ENCODE measurements at places on chromosomes 16 and 17.

- DNase-seq, result peak; percentile 66
Measured at GRCh38 chr16:55569025-55569424, 2.5 kb downstream of the CAPNS2 start.

GRCh38 chr17:36144014-36144413 is 32.4 kb downstream of the TBC1D3B start:
- peak; percentile 92 for DNase-seq

GRCh38 chr16:66375451-66375850 is 9.0 kb downstream of the CDH5 start:
- DNase-seq, result no peak

GRCh38 chr17:80970044-80970761 is 21.4 kb upstream of the CHMP6 start:
- DNase-seq, result peak; percentile 47

GRCh38 chr17:60393840-60394723 is 2.1 kb upstream of the USP32 start:
- DNase-seq, result peak; percentile 55

GRCh38 chr17:39972271-39972670 is 8.3 kb upstream of the PSMD3 start:
- peak; percentile 81 for DNase-seq

- DNase-seq, result no peak
Measured at GRCh38 chr17:12074346-12074745, 53.7 kb downstream of the MAP2K4 start.

GRCh38 chr16:48451323-48451722 is 66.1 kb upstream of the SIAH1 start:
- no peak for DNase-seq

GRCh38 chr16:56192986-56193945 is 2.0 kb downstream of the GNAO1 start:
- no peak for DNase-seq

DNA sequence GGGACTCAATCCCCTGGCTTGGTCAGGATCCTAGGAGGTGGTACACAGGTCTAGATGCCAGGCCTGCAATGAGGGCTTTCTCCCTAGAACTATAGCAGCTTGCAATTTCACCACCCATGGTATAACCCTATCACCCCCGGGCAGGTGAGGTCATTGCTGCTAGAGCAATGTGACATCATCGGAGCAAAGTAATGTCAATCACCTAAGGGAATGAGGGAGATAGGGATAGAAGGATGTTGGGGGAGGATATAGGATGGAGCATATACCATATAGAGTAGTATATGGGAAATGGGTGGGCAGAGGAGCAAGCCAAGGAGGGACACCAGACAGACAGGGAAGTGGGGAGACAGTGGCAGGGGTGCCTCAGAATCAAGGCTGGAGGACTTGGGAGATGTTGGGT is 3.3 kb downstream of the KCNH4 start:
- peak; percentile 36 for DNase-seq

DNA sequence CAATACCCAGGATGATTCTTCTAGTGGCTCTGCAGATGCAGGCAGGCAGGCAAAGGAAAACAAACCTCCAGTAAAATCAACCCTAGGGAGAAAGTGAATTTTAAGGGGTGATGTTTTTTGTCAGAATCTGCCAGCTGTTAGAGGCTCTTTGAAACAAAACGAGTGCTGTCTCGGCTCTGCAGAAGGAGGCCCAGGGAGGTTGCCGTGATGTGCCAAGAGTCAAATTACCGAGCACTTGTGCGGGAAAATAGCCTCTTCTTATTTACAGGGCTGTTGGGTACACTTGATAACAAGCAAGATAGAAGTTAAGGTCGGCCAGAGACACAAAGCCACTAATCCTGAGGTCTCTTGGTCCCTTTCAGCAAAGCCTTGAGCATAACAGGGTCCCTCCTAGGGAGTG is 68.9 kb upstream of the EEF2KMT start:
- DNase-seq, result no peak

DNA sequence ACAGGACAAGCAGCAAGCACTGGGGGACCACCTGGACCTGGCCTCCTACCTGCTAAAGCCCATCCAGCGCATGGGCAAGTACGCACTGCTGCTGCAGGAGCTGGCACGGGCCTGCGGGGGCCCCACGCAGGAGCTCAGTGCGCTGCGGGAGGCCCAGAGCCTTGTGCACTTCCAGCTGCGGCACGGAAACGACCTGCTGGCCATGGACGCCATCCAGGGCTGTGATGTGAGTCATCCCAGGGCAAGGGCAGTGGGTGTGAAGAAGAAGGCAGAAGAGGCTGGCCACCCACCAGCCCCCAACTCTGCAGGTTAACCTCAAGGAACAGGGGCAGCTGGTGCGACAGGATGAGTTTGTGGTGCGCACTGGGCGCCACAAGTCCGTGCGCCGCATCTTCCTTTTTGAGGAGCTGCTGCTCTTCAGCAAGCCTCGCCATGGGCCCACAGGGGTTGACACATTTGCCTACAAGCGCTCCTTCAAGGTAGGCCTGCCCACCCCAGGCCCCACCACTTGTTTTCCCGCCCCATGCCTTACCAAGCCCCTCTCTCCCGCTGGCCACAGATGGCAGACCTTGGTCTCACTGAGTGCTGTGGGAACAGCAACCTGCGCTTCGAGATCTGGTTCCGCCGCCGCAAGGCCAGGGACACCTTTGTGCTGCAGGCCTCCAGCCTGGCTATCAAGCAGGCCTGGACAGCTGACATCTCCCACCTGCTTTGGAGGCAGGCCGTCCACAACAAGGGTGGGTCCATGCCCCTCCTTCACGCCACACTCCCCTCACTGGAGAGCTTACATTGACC is 7.3 kb downstream of the PLEKHG4 start:
- no peak for DNase-seq

DNA sequence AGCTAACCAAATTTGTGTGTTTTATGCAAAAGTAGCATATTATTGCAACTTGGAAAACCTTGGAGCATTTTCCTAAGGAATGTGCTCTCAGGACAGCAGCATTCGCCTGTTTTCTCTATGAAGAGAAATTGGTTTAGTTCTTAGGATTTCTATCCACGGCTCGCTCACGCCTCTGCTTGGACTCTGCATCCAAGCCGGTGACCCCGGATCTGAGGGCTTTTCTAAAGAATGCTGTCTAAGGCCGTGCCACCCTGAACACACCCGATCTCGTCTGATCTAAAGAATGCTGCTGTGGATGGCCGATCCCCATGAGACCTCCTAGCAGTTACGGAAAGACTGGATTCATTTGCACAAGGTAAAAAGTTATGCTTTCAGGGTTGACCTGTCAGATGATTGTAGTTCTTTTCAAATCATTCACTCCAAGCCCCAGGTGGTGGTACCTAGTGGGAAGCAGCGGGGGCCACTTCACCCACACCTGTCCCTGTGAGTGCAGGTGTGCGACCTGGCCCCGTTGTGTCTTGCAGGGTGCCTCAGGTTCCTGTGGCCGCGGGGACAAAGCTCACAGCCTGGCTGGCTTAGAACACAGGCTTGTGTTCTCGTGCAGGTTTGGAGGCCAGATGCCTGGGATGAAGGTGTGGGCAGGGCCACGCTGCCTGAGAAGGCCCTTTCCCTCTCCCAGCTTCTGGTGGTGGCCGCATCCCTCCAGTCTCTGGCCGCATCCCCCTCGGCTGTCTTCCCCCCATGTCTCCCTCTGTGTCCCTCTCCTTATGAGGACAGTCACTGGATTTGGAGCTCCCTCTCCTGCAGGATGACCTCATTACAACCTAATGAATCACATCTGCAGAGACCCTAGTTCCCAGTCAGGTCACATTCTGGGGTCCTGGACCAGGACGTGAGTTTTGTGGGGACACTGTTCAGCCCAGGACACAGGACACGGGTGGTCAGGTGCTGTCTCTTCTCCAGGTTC is 71.1 kb downstream of the BANP start:
- DNase-seq, result no peak
